ENCODE measurements at places on chromosomes 12 and 14.

DNA sequence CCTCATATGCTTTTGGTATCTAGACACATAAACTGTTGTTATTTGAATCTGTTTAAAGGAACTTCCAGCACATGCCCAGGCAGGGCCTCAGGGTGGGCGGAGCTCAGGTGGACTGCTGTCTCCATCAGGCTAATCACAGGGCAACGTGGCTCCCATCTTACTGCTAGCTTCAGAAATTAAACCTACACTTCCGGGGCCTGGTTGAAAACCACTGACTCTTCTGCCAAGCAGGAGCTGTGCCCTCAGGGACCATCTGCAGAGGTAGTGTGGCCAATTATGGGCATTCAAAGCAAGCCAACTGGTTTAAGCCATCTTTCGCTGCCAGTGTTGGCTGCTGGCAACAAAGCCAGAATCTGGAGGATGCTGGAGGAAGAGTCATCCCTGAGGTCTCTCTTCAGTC lies 97.5 kb downstream of the TMX1 start:
- no peak for DNase-seq

- DNase-seq = no peak
Measured at GRCh38 chr12:85949253-85949652, 75.2 kb downstream of the NTS start.

- DNase-seq = no peak
Measured at GRCh38 chr12:114371250-114371649, 34.7 kb downstream of the TBX5 start.

DNA sequence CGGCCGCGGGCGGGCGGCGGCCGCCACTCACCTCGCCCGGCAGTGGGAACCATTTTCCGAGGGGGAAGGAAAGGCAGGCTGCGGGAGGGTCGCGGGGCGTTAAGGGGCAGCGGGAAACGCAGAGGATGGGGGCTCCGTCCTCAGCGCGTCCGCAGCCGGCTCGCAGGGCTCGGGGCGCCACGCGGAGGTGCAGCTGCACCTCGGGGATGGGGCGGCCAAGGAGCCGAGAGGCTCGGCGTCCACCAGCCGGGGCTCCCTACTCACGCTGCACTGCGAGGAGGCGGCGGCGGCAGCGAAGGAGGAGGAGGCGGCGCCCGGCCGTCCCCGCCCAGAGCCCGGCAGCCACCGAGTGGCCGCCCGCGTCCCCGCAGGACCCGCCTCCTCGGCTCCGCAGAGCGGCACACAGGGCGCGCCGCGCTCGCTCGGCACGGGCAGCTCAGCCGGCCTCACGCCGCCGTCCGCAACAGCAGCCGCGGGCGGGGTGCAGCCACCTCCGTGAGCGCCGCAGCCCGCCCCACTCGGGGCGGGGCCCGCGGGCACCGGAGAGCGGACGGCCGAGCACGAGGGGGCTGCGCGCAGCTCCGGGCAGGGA lies at the start of gene ATP2B1:
Gene ATP2B1 (minus strand): TSS at position 274 of the 592 bp plus-strand sequence. CDS start 52,952 bp downstream, outside the sequence.
- peak; percentile 59 for DNase-seq

- DNase-seq = peak; percentile 71
Measured at GRCh38 chr12:6872073-6873048, 742 bp downstream of the SPSB2 start.

GRCh38 chr12:71694099-71694820 lies 8.4 kb downstream of the TMEM19 start:
- DNase-seq = no peak

DNA sequence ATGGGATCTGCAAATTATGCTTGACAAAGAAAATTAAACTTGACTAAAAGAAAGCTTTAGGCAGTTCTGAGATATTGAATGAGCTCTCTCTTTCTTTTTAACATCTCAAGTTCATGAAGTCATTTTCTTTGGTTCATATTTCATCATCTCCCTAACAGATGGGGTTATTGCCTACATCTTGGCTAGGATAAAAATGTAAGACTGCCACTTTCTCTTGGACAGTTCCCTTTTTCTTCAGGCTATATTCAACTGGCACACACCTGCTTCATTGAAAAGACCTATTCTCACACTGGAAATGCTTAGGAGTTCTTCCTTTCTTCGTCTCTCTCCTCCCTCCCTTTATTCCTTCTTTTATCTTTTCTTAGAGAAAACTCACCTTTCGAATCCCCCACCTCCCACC lies 355.9 kb upstream of the SEL1L start:
- DNase-seq = no peak

DNA sequence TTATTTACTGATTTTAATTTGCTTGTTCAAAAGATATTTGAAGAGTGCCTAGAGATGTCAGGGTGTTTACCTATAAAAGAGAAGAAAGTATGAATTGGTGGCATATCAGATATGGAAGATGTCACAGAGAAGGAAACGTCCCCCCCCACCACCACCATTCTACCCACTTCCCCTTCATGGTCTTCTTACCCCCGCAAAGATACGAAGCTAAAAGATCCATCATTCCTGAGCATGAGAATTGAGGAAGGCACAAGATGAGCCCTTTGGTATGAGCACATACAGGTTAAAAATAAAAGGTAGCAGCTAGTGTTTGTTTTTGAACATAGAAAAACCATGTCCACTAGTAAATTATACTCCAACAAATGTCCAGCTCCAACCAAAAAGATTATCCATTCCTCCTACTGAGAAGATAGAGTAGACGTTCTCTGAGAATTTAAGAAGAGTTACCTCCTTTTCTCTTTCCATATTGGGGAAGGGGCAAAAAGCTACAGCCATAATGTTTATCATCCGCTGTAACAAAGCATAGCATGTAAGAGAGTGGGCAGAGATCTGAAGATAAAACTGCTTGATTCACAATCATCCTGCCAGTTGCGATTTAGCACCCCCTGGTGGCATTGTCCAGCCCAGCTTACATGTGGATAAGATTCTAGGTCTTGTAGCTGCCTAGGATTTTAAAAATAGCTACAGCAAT lies 29.1 kb downstream of the NFYB start:
- DNase-seq = peak; percentile 65

GRCh38 chr12:48693572-48693971 lies 11.5 kb upstream of the KANSL2 start:
- DNase-seq = no peak

GRCh38 chr14:102058961-102059360 lies 27.9 kb downstream of the HSP90AA1 start:
- DNase-seq = no peak

GRCh38 chr12:32140877-32141276 lies 34.2 kb downstream of the BICD1 start:
- DNase-seq = no peak

DNA sequence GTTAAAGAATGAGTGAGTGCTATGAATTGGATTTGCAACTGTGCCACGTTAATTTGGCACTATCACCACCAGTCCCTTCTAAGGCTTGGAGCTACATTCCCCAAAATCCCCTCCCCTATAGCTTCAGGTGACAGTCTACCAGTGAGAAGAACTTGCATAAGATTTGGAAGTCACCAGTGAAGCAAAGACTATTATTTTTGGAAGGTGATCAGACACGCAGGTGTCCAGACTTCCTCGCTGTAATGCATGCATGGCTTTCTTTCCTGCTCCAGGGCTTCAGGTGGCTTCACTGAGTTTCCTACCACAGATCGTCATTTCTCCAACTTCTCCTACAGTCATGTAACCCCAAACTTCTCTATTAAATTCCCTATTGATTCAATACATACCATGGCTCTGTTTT lies 61.4 kb downstream of the SLC41A2 start:
- DNase-seq = no peak

GRCh38 chr12:106195621-106196027 lies 52.2 kb downstream of the CKAP4 start:
- no peak for DNase-seq
